ENCODE measurements at places on chromosomes 16 and 17. TPM values are rescaled to one million over a fixed set of nuclear protein-coding genes. Genes with fewer than 3 reads are reported as not detected.
A peak's percentile ranks its signal among the peaks of the same experiment; 100 is the strongest.

Gene HOXB2
- 10.0 TPM for polyA plus RNA-seq

Gene CD300H
- polyA plus RNA-seq, result not detected

Gene FBXO39
- 0.14 TPM for polyA plus RNA-seq

Gene DHRS7C
- polyA plus RNA-seq, result 89.8 TPM

Gene C17orf58
- 16.2 TPM for polyA plus RNA-seq

Gene CMTM4
- polyA plus RNA-seq, result 15.5 TPM

Gene PIP4K2B
- polyA plus RNA-seq, result 71.1 TPM

Gene PLCD3
- 36.6 TPM for polyA plus RNA-seq

Gene SEPTIN12
- polyA plus RNA-seq, result not detected

Gene BCO1
- polyA plus RNA-seq, result not detected

GRCh38 chr16:17529982-17530760, 59.4 kb upstream of the XYLT1 start:
- DNase-seq, result no peak

- DNase-seq, result peak; percentile 88
Observed at GRCh38 chr16:1045310-1045992, 27.1 kb upstream of the SSTR5 start.

GRCh38 chr16:50011707-50012106, 13.3 kb upstream of the CNEP1R1 start:
- no peak for DNase-seq

GRCh38 chr17:70320673-70321345, 151.5 kb downstream of the KCNJ2 start:
- no peak for DNase-seq

DNA sequence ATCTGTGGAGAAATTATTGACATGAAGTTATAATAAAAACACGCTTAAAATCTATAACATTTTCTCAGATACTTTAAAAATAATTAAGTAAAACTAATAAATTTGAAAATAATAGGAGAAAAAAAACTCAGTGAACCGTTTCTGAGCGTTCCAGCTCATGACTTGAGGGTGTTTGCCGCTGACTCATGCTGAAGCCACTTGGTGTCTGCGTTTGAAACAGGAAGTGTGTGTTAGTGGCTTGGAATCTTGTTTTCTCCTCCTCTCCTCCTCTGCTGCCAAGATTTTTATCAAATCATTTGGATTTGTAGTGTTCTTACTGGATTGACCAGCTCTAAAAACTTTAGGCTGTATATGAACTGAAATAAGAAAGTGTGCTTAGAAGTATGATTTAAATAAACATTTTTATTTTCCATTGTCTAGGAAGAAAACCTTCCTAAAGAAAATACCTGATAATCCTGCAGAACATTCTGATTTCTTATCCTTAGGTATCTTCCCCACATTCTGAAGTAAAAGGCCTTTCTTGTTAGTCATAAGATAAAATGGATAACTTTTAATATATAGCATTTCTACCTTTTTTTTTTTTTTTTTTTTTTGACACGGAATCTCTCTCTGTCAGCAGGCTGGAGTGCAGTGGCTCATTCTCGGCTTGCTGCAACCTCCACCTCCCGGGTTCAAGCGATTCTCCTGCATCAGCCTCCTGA, 30.8 kb downstream of the USP10 start:
- peak; percentile 88 for DNase-seq

DNA sequence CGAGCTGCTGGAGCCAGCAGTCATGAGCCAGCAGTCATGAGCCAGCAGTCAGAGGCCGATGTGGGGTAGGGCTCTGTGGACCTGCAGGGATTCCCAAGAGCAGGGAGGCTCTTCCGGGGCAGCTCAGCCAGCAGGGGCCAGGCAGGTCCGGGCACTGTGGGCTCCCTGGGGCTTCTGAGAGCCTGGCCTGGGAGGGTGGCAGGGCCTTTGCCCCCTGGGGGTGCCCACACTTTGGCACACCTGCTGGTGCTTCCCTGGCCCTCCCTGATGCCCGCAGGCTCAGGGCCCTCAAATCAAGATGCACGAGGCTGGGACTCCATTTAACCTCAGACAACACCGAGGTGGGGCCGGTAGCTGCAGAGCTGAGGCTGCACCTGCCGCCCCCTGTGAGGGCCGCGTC, 18.1 kb downstream of the SOX8 start:
- DNase-seq, result no peak

DNA sequence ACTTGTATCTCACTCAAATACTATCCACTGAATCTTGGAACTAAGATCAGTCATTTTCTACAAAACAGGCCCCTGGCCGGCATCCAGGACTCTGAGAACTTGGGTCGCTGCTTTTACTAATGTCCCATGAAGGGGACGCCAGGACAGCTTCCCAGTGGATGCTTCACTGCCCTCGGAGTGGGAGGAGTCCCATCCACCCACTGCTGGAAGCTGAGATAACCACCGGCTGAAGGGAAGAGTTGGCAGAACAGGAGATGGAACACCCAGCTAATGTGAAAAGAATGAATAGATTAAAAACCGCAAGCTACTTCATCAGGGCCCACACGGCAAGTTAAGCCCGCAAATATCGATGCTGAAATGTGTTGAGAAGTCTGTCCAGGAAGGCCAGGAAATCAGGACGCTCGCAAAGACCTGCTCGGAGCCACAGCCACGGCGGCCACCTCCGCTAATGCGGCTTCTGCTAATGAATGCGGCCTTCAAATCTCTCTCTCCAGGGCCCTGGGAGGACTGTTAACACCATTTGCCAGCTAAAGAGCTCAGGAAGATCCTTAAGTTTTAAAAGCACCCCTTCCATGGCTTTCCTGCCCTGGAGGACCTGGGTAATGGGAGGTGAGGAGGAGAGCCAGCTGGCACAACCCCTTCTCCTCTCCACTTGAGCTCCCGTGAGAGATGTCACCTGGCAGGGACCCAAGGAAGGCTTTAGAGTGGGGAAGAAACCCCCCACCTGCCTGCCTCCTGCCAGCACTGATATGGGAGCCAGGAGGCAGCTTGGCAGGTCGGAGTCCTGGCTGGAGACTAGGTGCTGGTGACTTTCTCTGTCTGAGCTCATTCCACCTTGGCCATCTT, 226.6 kb upstream of the RPL38 start:
- peak; percentile 36 for DNase-seq

GRCh38 chr16:79599837-79600637, 500 bp downstream of the MAF start:
- DNase-seq, result peak; percentile 89

- no peak for DNase-seq
Observed at GRCh38 chr17:47948706-47949196, 7.4 kb downstream of the PNPO start.

GRCh38 chr16:70661918-70662641, 15.7 kb downstream of the IL34 start:
- peak; percentile 61 for DNase-seq

GRCh38 chr16:49431040-49431439, 57.4 kb downstream of the C16orf78 start:
- DNase-seq, result no peak

DNA sequence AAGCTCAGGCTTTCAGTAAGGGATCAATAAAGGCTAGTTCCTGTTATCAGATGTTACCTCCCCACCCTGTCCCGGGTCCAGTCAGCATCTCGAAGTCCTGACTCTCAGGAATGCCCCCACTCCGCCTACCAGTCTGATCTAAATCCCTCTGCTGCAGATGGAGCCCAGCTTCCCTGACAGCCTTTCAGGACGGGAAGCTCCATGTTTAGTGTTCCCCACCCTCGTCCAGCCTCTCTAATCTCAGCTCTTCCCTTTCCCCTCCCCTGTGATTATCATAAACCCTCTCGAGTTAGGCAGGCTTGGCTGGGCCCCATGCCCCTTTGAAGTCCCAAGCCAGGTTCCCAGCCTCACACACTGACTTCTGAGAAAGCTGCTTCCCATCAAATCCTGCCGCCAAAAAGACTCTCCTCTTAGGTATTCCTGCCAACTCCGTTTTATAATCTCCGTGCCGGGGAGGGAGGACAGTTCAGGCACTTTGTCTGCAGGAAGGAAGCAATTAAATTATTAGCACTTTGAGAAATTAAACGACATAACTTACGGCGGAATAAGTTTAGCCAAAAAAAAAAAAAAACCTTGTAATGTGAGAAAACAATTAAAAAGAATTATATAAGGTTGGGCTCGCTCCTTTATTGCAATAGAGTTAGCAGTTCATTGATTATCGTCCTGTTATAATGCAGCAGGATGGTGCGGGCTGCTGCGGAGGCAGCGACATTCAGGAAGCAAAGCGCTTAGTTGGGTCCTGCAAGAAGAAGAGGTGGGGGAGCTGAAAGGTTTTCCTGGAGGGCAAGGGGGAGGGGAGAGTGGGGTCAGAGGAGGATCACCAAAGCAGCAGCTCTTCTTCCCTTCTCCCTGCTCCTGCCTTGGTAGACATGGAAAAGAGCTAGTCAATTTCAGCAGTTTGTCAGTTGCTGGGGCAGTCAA, 16.8 kb upstream of the ETV4 start:
- DNase-seq, result peak; percentile 57

DNA sequence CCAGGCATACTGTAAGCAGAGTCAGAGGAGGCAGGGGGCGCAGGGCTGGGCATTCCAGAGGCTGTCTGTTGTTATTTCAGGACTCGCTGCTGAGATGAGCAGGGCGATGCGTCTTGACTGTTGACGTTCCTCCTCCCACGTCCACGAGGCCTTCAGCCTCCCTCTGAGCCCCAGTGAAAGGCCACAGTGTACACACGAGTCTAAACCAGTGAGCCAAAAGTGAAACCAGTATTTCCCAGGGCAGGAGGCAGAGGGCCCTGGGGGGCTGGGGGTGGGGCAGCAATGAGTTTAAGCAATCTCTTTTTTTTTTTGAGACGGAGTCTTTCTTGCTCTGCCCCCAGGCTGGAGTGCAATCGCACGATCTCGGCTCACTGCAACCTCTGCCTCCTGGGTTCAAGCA, 21.5 kb downstream of the SMTNL2 start:
- peak; percentile 54 for DNase-seq

GRCh38 chr16:983044-984030, 1.8 kb downstream of the SOX8 start:
- no peak for DNase-seq

- no peak for DNase-seq
Observed at GRCh38 chr17:30161601-30162000, 45.0 kb downstream of the NSRP1 start.

GRCh38 chr16:57846078-57846697, 43.9 kb upstream of the KIFC3 start:
- no peak for DNase-seq

- peak; percentile 68 for DNase-seq
Observed at GRCh38 chr17:7646457-7646856, 4.3 kb upstream of the ATP1B2 start.

DNA sequence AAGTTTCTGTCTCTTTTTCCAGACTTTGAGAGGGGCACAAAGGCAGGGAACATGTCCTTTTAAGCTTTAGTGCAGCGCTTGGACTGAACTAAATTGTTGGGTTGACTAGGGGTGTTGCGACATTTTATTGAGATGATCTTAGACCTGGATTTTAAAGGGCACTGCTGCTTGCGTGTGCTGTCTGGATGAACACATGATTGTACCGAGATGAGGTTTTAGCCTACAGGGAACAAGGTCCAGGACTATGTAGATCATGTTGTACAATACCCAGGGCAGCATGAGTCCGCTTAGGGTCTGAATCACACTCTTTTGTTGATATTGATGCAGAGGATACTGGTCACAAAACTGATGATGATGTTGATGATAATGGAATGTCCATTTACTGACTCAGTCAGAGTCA, 5.2 kb upstream of the RGS9 start:
- DNase-seq, result no peak

- peak; percentile 30 for DNase-seq
Observed at GRCh38 chr17:19508577-19508867, 25.1 kb upstream of the SLC47A1 start.

DNA sequence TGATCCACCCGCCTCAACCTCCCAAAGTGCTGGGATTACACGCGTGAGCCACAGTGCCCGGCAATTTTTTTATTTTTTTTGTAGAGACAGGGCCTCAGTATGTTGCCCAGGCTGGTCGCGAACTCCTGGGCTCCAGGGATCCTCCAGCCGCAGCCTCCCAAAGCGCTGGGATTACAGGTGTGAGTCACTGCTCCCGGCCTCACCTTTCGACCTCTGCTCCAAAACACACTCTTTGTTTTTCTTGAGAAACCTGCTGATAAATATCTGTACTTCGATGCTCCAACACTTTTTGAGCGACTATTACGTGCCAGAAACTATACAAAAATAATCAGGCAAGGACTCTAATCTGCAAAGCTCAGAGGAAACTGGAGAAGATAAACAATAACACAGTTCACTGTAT, 1.0 kb downstream of the MED1 start:
- no peak for DNase-seq

GRCh38 chr17:40926341-40926740, 11.1 kb downstream of the KRT23 start:
- DNase-seq, result no peak

DNA sequence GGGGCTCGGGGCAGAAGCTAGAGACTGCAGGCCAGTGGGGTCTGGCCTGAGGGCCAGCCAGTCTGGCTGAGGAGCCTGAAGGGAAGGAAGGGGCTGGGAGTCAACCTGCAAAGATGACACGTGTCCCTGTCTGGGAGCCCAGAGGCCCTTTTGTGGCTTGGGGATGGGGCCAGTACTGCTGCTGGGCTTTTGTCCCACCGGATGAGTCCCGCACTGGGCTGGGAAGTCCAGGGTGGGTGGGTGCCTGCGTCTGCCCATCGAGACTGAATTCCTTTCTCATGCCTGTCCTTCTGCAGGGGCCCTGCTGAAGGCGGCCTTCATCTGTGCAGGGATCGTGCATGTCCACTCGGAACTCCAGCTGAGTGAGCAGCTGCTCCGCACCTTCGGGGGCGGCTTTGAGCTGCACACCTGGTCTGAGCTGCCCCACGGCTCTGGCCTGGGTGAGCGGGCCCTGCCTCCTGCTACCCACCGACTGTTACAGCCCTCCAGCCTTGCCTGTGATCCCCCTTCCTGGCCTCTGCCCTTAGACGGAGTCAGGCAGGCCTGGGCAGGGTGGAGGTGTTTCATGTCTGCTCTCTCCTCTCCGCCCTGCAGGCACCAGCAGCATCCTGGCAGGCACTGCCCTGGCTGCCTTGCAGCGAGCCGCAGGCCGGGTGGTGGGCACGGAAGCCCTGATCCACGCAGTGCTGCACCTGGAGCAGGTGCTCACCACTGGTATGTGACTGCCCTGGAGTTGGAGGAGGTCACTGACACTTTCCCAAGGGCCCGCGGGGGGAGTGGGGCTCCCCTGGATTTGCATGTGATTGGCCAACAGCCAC, 20.9 kb downstream of the FCSK start:
- no peak for DNase-seq

- DNase-seq, result peak; percentile 93
Observed at GRCh38 chr16:76835339-76835738, 355.7 kb upstream of the MON1B start.

- DNase-seq, result no peak
Observed at GRCh38 chr17:1197379-1197778, 17.6 kb upstream of the ABR start.
